ENCODE measurements at places on chromosomes 7 and 10.

DNA sequence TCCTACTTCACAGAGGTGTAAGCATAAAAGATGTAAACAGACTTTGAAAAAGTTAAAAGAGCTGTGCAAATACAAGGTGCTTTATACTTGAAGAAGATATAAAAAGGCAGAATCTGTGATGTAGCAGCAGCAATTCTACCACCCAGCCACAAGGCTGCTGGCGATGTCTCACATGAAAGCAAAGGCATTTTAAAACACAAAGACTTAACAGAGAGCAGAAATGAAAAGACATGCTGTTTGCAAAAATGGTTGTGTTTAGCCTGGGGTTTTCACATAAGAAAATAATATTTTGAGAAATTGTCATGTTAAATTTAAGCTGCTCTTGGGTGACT is 85.5 kb upstream of the ZNF800 start:
- DNase-seq: no peak

GRCh38 chr10:33126742-33127141 is 168.7 kb upstream of the ITGB1 start:
- DNase-seq: no peak

DNA sequence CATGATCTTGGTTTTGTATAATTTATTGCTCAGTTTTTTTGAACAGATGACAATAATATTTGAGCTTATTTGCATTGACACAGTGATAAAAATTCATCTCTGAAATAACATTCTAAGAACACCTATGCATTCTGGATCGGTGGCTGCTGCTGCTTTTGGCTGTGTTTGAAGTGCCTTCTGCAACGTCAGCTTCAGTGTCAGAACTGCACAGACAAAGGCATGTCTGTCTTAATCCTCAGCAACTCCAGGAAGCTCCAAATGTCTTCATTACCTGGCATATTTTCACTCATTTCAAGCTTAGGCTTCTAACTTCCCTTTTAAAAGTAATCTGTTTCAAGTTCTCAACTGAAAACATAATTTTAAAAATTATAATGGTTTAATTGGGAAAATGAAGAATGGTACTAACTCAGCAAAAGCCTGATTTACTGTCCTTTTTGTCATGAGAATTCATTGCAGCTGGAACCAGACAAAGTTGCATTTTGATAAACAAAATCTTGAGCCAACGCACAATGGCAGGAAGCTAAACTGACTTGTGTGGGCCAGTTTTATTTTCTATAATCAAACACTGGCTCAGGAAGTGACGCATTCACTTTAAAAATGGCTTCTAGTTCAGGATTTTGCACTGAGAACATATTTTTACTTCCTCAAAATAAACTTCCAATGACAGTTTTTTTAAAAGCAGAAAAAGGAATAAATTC is 38.7 kb downstream of the NPS start:
- DNase-seq: no peak

GRCh38 chr7:121076350-121077164 is 88.0 kb downstream of the CPED1 start:
- no peak for DNase-seq

GRCh38 chr10:103720328-103720963 is 134.9 kb downstream of the SH3PXD2A start:
- no peak for DNase-seq

DNA sequence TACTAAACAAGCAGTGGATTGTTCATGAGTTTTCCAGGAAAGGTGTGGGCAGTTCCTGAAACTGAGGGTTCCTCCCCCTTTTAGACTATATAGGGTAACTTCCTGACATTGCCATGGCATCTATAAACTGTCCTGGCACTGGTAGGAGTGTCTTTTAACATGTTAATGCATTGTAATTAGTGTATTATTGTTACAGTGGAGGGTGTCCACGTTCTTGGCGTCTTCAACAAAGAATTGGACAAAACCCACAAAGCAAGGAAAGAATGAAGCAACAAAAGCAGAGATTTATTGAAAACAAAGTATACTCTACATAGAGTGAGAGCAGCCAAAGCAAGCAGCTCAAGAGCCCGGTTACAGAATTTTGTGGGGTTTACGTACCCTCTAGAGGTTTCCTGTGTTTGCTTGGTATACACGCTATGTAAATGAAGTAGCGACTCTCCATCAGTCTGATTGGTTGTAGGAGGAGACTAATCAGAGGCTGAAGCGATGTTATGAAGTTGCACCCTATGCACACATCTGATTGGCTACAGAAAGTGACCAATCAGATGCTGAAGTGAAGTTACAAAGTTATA is 175.2 kb downstream of the NSUN6 start:
- peak; percentile 34 for DNase-seq

GRCh38 chr7:43135129-43135528 is 22.7 kb downstream of the HECW1 start:
- no peak for DNase-seq

- no peak for DNase-seq
Observed at GRCh38 chr10:48307711-48308018, 1.2 kb downstream of the MAPK8 start.

- DNase-seq: no peak
Observed at GRCh38 chr10:13816195-13816925, 229.6 kb downstream of the PRPF18 start.

DNA sequence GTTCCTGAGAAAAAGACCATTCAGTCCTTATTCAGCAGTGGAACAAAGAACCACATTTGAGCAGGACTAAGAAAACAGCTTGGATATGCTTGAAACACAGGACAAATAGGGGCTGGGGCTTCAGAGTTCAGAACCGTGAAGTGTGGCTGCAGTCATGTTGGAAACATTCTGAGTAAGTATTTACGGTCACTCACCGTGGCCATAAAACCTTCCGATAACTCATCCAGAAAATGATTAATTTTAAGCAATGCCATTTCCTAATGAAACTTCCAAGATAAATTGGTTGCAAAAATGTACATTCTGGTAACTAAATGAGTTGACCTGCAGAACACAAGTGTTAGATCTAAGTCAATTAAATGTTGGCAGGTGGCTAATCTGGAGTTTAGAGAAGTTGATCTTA is 279.2 kb downstream of the CXCL12 start:
- no peak for DNase-seq

DNA sequence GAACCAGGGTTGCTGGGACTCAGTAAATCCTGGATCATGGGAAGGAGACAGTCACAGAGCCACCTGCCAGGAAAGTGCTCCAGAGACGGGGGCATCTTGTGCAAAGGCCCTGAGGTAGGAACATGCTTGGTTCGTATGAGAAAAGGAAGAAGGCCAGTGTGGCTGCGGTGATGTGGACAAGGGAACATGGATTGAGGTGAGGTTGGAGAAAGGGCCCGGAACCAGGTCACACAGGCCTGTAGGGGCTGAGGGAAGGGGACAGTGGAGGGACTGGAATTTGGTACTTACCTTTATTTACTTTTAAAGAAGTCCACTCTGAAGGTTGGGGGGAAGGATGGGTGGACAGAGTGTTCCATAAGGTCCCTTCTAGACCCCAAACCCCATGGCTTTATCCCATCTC is 32.9 kb upstream of the CXCL12 start:
- no peak for DNase-seq

DNA sequence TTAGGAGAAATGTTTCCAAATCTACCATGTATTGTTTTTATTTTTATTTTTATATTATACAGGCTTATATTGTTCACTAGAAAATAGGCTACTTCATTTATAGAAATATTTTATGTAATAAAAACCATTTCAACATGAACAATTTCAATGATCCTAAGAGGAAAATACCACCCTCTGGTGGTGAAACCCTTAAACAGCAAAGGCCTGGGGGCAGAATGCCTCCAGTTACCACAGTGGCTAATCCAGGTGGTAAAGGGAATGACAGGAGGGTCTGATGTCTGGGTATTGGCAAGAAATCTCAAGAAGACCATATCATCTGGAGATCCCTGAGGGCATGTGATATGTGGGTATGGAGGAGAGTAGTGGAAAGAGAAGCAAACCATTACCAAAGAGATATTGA is 19.3 kb downstream of the MACC1 start:
- no peak for DNase-seq

- no peak for DNase-seq
Observed at GRCh38 chr7:128893251-128894100, 17.0 kb downstream of the KCP start.

DNA sequence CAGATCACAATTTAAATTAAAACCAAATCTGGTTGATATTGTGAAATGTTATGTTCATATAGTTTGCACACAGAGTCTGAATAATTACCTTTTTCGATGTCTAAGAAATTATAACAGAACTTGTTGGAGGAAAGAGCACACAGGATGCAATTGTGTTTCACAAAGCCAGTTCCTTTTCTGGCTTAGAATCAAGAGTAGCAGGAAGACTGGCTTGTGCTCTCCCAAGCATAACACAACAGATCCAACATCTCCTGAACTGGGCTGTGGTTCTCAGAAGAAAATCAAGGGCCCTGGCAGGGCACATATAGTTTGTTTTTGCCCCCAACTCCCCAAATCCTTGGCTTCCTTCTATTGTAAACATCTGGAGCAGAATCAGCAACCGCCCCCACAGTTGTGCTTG is 62.7 kb downstream of the LRRC4 start:
- no peak for DNase-seq

DNA sequence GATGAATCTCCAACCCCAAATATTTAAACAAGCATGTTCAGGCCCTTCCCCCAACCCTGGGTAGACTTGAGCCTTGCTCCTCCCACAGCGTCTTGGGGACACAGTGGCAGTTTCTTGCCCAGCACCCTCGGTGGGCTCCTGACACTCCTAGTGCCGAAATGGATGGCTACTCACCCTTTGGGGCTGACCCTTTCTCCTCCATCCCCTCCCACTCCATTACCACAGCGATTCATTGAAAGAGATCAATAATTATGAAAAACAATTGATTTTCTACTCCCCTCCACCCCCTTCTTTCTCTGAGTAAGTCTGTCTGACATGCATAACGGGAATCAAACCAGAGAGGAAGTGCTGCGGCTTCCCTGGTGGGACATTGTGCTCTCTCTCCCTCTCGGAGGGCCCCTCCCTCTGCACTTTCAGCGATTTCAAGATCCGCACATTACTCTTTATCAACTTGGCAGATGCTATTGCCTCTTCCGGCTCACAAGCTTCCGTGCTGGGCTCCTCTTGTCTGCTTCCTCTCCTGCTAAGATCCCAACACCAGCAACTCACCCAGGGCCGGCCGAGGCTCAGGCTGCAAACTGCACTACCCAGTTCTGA is 79.0 kb upstream of the PLXNA4 start:
- no peak for DNase-seq

GRCh38 chr7:135207406-135208101 is 3.8 kb downstream of the WDR91 start:
- no peak for DNase-seq

GRCh38 chr7:144588559-144589051 is 185.1 kb upstream of the NOBOX start:
- no peak for DNase-seq

- no peak for DNase-seq
Observed at GRCh38 chr7:133668296-133669060, 415.6 kb downstream of the EXOC4 start.

DNA sequence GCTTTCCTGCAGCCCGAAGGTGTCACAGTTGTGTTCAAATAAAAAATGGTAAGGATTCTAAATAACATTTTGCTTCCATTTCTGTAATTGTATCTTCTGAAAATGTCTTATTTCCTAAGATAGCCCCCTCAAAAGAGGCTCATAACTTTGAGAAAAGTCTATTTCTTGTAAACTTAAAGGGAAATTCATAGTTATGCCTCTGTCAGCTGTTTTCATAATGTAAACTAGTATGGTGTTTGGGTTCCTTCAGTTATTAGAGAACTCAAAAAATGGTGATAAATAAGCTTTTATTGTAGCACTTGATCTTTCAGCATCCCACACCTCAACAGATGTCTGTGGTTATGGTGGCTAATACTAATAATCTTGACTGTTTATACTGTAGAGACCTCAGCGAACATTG is 57.1 kb downstream of the KLHDC10 start:
- DNase-seq: no peak

- DNase-seq: no peak
Observed at GRCh38 chr10:19417740-19418139, 369.1 kb downstream of the MALRD1 start.

- DNase-seq: no peak
Observed at GRCh38 chr10:46236941-46237681, 49.7 kb upstream of the ANTXRL start.

DNA sequence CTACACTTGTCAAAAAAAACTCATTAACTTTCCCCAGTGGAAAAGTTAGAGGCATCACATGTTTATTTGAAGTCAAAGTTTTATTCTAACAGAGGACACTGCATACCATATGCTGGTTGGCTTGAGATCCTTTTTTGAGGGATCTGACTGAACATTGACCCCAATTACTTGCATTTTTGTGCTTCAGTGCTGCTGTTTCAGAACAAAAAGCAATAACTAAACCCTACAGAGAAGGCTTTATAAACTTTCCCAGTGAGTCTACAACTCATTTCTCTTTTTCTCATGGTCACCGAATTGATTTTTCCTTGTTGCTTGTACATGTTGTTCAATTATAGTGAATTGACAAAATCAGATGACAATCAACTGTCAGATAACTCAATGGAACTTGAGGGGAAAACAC is 69.3 kb upstream of the PHYHIPL start:
- no peak for DNase-seq

DNA sequence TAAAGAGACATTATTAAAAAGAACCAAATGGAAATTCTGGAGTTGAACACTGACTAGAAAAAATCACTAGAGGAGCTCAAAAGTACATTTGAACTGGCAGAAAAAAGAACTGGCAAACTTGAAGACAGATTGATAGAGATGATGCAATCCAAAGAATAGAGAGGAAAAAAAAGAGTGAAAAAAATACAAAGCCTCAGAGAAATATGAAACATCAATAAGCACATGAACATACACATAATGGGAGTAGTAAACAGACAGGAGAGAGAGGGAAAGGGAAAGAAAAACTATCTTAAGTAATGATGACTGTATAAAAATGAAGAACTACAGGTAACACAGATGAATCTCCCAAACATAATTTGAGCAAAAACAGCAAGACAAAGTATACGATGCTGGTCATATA is 61.1 kb downstream of the CNOT4 start:
- DNase-seq: no peak

DNA sequence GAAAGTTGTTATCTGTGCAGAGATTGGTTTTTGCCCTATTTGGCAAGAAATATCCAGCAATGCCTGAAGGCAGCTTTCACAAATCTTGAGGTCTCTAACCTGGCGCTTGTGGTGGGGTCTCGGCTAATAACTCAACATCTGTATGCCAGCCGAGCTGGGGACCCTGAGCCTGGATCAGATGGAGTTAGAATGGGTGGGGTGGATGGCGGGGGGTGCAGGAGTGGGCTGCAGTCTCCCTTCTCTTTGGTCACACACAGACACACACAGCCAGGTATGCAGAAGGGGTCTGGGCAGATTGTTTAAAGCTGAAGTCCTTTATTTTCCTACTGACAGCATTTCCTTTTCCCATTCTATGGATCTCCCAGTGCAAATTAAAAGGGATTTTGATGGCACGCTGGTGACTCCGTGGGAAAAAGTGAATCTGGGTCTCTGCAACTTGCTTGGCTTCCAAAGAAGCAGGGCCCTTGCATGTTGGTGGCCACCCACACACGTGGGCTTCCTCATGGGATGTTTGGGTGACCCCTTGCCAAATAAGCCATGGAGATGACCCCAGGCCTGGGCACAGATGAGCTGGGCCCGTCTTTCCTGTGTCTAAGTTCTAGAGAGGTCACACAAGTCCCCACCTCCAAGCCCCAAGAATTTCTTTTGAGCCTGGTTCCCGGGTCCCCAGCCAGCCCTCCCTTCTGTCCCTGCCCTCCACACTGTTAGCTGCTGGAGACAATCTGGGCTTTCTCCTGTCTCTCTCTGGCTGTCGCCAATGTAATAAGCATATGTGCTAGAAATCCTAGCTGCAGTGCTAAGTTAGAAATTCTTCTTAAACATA is 39.9 kb upstream of the EMX2 start:
- no peak for DNase-seq
